ENCODE measurements at places on chromosomes 5 and 9.

- no peak for DNase-seq
These were observed 190.1 kb downstream of the TMEM232 start for GRCh38 chr5:110536120-110537115.

DNA sequence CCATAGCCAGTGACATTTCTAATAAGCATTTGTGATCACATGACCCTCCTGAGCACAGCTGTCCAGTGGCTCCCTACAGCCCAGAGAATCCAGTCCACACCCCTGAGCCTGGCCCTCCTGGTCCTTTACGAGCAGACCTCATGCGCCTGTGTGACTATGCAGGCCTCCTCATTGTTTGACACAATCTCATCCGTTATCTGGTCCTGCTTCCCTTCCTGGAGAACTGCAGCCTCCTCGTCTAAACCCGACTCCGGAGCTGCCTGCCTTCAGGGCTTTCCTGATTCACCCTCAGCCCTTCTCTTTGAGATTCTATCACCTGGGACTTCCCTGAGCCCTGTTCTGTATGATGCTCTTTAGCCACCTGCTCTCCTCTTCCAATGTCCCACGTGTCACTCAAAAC is 79.7 kb downstream of the GPR21 start:
- no peak for DNase-seq

DNA sequence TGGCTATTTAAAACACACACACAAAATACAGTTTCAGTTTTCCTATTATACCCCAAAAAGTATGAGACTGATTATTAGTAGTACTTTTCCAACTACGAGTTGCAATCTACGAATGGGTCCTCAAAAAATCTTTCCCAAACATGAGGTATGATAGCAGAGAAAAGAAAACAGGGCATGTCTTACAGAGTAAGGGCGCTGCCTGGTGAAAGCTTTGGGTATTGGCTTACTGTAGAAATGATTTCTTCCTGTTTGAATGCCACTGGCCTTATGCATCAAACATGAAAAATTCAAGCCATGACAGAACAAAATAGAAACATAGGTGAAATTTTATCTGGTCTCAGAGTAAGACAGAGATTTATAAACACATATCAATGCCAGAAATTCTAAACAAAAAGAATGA is 448.0 kb downstream of the SPOCK1 start:
- DNase-seq, result no peak

- no peak for DNase-seq
These were observed 27.3 kb upstream of the STC2 start for GRCh38 chr5:173355561-173355960.

- DNase-seq, result no peak
These were observed 394.5 kb downstream of the NFIB start for GRCh38 chr9:13919401-13919800.

- DNase-seq, result peak; percentile 16
These were observed 57.6 kb downstream of the NLN start for GRCh38 chr5:65779643-65780042.

- no peak for DNase-seq
These were observed 1.6 kb downstream of the SLC27A6 start for GRCh38 chr5:128966846-128967245.

DNA sequence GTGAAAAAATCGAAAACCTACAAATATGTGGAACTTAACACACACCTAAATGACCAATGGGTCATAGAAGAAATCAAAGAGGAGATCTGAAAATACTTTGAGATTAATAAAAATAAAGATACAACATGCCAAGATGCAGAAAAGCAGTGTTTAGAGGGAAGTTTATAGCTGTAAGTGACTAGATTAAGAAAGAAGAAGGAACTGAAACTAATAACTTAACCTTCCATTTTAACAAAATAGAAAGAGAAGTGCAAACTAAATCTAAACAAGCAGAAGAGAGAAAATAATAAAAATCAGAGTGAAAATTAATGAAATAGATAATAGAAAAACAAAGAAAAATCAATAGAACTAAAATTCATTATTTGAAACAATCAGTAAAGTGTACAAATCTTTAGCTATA is 103.0 kb upstream of the MAMDC2 start:
- no peak for DNase-seq

DNA sequence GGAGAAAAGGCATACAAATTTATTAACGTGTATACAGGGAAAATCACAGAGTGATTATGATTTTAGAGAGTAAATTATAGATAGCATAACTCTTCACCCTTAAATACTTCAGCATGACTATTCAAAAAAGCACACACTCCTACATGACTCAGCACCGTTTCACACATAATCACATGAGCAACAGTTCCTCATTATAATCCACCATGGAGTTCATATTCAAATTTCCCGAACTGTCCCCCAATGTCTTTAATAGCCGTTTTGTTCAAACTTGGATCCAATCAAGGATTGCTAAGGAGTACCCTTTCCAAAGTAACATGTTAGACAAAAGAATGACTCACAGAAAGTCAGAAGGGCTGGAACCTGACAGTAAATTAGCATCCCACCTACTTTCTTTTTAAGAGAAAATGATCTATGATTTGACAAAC is 32.1 kb downstream of the RAPGEF1 start:
- no peak for DNase-seq

DNA sequence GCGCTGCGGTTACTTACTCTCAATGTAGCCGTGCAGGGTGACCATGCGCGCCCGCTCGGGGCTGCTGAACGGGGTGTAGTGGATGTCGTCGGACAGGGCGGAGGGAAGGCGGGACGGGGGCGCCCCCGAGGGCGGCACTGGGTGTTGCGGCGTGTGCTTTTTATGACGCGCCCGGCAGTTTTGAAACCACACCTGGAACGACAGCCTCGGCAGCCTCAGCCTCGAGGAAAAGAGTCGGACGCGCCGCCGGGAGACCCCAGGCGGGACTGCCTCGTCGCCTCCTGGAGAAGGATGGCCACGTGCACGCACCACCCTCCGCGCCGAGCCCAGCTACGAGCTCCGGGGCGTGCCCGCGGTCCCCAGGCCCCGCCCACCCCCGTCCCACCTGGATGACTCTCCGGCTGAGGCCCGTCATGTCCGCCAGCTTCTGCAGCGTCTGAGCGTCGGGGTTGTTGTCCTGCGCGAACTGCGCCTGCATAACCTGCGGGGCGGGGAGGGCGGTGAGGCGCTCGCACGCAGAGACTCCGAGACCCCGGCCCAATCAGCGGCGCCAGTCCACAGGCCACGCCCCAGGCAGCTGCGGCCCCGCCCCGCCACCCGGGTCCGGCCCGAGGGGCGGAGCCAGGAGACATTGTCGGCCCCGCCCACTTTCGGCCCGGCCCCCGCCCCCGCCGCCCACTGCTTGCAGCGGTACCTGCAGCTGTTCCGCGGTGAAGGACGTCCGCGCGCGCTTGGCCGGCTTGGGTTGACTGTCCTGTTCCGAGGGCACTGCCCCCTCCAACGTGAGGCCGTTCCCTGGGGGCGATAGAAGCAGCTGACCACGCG is 15.0 kb downstream of the LHX6 start:
- DNase-seq, result peak; percentile 24

DNA sequence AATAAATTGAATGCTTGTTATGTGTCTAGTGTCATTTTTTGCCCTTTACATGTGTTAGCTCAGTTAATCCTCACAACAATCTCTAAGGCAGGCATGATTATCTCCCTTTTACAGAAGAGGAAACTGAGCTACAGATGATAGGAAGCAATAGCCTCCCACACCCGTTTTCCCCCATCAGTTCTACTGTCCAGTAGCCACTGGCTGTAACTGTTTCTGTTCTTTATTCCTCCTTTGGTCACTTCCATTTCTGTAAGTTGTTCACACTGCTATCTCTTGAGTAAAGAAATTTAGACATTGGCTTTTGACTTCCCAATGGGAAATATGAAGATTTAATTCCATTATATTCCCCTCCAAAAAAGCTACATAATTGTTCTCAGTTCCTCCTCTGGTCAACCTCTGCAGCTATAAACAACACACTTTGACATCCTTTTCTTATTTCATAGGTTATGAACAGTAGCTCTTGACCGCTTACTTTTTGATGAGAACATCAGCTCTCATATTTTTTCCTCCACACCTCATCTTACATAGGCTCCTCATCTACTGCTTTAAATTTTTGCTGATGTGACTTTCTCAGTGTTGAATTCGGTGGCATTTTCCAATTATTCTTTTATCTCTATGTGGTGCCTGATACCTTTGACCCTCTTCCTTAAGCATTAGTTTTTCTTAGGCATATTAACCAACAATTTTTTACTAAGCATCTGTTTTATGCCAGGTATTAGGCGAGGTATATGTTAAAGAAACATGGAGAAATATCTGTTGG is 21.4 kb downstream of the SPZ1 start:
- DNase-seq, result no peak

DNA sequence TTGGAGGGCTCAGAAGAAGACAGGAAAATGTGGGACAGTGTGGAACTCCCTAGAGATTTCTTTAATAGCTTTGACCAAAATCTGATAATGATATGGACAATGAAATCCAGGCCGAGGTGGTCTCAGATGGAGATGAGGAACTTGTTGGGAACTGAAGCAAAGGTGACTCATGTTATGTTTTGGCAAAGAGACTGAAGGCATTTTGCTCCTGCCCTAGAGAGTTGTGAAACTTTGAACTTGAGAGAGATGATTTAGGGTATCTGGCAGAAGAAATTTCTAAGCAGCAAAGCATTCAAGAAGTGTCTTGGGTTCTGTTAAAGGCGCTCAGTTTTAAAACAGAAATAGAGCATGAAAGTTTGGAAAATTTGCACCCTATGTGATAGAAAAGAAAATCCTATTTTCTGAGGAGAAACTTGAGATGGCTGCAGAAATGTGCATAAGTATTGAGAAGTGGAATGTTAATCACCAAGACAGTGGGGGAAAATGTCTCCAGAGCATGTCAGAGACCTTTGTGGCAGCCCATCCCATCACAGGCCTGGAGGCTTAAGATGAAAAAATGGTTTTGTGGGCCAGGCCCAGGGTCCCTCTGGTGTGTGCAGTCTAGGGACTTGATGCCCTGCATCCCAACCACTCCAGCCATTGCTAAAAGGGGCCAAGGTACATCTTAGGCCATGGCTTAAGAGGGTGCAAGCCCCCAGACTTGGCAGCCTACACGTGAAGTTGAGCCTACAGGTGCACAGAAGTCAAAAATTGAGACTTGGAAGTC is 463.7 kb upstream of the TLE4 start:
- DNase-seq, result no peak

DNA sequence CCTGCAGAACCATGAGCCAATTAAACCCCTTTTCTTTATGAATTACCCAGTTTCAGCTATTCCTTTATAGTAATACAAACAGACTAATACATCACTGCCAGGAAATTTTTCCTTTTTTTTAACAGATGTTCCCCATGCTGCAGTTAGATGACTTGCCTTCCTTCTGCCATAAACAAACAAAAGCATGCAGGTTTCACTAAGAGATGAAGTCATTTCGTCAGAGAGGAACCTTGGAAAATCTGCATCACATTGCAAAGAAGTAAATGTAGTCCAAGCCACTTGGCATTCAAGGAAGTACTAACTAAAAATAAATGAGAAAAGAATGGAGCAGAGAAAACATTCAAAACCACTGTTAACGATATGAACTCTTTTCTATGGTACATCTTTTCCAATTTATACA is 194.1 kb upstream of the EFNA5 start:
- no peak for DNase-seq

- peak; percentile 12 for DNase-seq
These were observed 724 bp downstream of the SGTB start for GRCh38 chr5:65721050-65721719.

- no peak for DNase-seq
These were observed 118.7 kb downstream of the DIRAS2 start for GRCh38 chr9:90523958-90524357.

GRCh38 chr9:38656896-38657295 is 36.5 kb upstream of the ANKRD18A start:
- DNase-seq, result no peak

- no peak for DNase-seq
These were observed 481.5 kb upstream of the TUSC1 start for GRCh38 chr9:26159575-26160392.

GRCh38 chr5:33271606-33272005 is 169.2 kb upstream of the TARS1 start:
- no peak for DNase-seq

- DNase-seq, result no peak
These were observed 3.8 kb downstream of the PRRX2 start for GRCh38 chr9:129669141-129669718.

GRCh38 chr9:100322954-100323536 is 29.7 kb downstream of the TEX10 start:
- DNase-seq, result peak; percentile 39

GRCh38 chr5:24110004-24110615 is 534.7 kb downstream of the CDH10 start:
- DNase-seq, result no peak

DNA sequence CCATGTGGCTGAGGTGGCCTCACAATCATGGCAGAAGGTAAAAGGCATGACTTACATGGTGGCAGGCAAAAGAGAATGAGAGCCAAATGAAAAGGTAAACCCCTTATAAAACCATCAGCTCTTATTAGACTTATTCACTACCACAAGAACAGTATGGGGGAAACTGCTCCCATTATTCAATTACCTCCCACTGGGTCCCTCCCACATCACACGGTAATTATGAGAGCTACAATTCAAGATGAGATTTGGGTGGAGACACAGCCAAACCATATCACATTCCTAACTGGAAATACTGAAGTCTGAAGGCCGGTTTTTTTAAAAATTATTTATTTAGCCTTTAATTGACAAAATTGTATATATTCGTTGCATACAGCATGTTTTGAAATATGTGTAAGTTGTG is 28.5 kb downstream of the FBXL7 start:
- DNase-seq, result no peak

DNA sequence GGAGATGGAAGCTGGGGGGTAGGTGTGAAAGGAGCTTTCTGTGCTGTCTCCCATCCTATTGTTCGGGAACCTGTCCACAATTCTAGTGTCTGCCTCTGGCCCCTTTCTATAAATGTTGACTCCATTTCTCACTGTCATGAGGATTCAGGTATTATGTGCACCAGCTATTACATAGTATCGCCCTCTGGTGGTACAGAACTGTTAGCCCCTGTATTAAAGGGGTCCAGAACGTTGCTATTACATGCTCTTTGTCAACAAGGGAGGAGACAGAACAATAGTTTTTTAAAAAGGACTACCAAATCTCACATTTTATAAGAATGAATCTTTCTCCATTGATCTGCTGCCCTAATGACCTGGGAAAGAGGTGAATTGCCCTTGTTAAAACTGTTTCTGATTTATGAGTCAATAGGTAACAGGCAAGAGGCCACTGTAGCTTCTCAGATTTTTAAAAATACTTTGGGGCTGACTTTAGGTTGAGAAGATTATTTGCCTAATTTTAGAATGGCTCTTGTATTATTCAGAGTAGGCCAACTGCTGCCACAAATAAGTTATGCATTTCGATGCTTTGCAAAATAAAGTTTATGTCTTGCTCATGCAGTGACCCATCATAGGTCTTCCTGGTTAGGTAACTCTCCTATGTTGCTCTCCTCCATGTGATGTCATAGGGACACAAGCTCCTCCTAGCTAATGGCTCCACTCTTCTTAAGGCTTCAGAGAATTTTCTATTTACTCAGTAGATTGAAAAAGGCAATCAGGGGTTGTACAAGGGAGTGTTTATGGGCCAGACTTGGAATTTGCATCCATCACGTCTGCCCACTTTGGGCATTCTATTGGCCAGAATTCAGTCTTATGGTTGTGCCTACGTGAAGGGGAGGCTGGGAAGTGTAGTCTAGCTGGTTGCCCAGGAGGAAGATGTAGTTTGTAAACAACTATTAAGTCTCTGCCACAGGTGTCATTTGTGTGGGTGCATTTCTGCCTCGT is 20.8 kb downstream of the DCANP1 start:
- peak; percentile 49 for DNase-seq

- no peak for DNase-seq
These were observed 3.4 kb downstream of the CSF2 start for GRCh38 chr5:132076983-132077382.
